ENCODE measurements at places on chromosomes 6 and 20. TPM values are rescaled to one million over a fixed set of nuclear protein-coding genes. Genes with fewer than 3 reads are reported as not detected.

GRCh38 chr20:5095931-5096330 lies 23.8 kb downstream of the PCNA start:
- DNase-seq = no peak

- no peak for DNase-seq
These were observed 336.4 kb downstream of the CDH26 start for GRCh38 chr20:60294632-60295031.

The DLK2 gene
- 0.12 TPM for total RNA-seq

DNA sequence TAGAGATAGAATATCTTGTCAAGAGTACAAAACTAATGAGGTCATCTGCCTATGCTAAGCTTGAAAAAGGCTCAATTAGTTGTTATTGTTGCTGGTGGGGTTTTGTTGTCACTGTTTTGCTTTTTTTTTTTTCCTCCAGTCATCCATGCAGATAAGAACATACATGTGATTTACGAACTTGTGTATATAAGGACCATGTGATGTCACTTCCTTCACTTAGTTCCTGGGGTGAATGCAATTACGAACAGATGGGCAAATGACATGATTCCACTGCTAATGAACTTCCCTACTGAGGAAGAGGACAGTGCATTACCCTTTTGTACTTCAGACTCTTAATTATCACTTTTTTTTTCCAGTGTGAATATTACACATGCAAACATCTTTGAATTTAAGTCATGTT lies 1175.3 kb upstream of the GJE1 start:
- no peak for DNase-seq

- DNase-seq = no peak
These were observed 25.8 kb downstream of the BHLHE23 start for GRCh38 chr20:62980970-62981369.

The SYTL3 gene
- total RNA-seq = 11.0 TPM

DNA sequence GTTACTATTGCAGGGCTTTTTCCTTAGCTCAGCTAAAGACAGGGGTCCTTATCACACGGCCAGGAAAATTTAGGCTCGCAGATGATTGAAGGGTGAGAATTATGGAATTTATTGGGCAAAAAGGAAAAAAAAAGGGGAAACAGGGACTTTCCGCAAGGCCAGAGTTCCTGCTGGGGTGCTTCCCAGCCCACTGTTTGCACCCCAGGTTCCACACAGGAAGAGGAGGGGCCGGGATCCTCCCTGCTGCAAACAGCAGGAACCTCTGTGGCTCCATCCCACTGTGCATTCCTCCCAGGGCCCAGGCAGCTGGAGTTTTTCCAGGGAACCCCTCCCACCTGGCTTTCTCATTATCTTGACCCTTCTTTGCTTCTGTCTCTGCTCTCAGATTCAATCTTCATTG lies 35.9 kb upstream of the IL20RA start:
- no peak for DNase-seq

GRCh38 chr6:166461821-166462460 lies 79.2 kb upstream of the MPC1 start:
- no peak for DNase-seq

The GNRH2 gene
- total RNA-seq = not detected

DNA sequence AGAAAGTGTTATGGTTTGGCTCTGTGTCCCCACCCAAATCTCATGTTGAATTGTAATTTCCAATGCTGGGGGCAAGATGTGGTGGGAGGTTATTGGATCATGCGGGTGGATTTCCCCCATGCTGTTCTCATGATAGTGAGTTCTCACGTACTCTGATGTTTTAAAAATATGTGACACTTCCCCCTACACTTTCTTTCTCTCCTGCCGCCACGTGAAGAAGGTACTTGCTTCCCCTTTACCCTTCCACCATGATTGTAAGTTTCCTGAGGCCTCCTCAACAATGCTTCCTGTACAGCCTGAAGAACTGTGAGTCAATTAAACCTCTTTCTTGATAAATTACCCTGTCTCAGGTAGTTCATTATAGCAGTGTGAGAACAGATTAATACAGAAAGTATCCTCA lies 150.8 kb downstream of the TMEM200A start:
- no peak for DNase-seq

- no peak for DNase-seq
These were observed 40.2 kb downstream of the FOXP4 start for GRCh38 chr6:41586252-41587007.

The LY6G6F gene
- total RNA-seq = not detected

- no peak for DNase-seq
These were observed 12.1 kb downstream of the SYNGAP1 start for GRCh38 chr6:33431880-33432541.

- no peak for DNase-seq
These were observed 172.6 kb downstream of the BMP2 start for GRCh38 chr20:6940048-6940447.

The BMP7 gene
- total RNA-seq = 3.7 TPM

GRCh38 chr6:151675746-151676459 lies 131.6 kb upstream of the ESR1 start:
- DNase-seq = no peak

DNA sequence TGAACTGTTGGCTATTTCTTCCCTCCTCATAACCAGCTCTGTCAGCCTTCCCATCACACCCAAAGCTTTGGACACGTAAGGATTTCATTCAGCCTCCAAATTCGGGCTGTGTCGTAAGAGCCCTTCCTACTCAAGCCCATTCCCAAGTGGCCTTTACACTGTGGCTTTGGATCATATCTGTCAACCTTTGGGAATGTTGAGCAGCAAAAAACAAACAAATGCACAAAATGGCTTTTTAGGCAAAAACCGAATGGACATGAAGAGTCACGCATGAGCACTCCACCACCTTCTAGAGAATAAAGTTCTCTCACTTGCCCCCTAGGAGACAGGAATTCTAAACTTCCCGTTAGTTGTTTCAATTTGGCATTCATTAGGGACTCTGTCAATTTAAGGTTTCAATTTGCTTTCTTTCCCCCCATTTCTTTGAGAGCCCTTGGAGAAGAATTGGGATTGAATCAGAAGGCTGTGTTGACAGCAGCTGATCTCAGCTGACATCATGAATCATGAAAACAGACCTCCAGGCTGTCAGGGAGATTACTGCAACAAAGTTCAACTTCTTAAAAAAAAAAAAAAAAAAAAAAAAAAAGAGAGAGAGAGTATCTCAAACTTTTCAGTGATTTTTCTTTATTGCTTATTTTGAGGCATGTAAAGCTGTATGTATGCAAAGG lies 110.3 kb downstream of the BCAS1 start:
- DNase-seq = peak; percentile 64

GRCh38 chr6:140071601-140072062 lies 697.2 kb upstream of the CITED2 start:
- peak; percentile 64 for DNase-seq

DNA sequence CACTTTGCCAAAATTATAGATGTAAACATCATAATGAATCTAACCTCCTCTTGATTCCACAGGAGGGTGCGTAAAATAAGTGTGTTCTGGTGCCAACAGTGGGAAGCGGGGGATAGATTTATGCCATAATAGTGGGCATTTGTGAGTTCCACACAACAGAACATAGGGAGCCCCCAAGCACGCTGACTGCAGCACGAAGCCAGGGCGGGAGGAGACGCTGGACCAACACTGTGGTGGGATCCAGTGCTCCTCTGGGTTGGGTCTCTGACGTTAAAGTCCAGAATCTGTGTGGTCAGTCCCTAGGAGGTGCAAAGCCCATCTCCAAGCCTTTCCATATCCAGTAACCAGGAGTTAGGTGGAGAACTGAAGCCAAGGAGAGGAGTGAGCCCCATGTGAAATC lies 1.8 kb upstream of the TTLL2 start:
- DNase-seq = no peak

GRCh38 chr6:31567531-31568370 lies 4.3 kb upstream of the LTA start:
- no peak for DNase-seq

The EMILIN3 gene
- total RNA-seq = 1.2 TPM

DNA sequence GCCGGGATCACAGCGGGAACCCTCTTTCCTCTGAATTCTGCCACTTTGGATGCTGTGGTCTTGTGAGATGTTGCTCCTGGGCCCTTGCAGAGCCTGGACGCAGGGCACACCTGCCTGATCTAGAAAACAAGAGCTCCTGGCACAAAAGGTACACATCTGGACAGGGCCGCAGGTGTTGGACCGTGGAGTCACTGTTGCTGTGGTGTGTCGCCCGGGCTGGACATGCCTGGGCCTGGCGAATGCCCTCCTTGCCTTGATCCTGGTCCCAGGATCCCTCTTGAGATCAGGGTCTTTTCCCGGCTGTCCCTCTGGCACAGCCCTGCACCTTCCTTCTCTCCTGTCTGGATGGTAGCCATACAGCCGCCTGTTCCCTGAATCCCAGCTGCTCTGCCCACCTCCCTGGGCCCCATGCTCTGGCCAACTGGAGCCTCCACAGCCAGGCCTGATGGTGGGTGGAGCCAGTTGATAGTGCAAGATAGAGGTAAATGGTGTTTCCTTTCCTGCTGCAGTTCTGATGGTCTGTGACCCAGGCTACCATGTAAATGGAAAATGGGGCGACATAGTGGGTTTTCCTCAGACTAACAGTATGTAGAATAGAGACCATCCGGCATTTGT lies 5.0 kb downstream of the FOXP4 start:
- DNase-seq = no peak

GRCh38 chr20:47293631-47294030 lies 62.9 kb downstream of the ZMYND8 start:
- no peak for DNase-seq

GRCh38 chr6:32047855-32048766 lies 9.9 kb downstream of the CYP21A2 start:
- DNase-seq = no peak

DNA sequence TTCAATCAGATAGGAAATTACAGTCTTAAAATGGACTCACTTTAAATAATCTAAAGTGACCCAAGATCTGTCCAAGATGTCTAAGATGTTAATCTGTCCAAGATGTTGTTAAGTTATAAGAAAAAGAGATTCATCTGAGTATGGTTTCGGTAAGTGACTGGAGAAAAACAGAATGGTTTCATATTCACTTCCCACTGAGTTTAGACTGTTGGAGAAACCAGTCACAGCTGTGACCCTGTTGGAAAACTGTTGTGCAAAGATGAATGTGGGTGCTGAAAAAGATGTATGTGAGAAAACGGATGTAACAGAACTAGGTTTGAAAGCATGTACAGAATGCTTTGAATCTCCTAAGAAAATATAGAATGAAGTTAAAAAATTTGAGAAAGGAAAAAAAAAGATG lies 325.9 kb downstream of the COL12A1 start:
- DNase-seq = no peak

DNA sequence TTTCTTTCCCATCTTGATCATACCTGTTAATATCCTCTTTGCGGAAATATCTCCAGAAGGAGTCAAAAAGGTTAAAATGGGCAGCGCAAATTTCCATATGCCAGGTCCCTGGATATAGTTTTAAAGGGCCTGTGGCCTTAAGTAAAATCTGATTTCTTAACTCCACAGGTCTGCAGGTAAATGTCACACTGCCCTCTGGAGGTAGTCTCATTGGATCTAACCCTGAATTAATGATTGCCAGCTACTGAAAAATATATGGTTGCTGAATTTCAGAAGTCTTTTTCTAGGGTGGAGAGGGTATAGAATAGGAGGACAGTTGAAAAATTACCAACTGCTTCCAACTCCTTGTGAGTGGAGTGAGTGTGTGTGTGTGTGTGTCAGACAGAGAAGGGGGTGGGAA lies 8.5 kb downstream of the MOXD1 start:
- peak; percentile 18 for DNase-seq
